ENCODE measurements at places on chromosomes 2 and 18.

DNA sequence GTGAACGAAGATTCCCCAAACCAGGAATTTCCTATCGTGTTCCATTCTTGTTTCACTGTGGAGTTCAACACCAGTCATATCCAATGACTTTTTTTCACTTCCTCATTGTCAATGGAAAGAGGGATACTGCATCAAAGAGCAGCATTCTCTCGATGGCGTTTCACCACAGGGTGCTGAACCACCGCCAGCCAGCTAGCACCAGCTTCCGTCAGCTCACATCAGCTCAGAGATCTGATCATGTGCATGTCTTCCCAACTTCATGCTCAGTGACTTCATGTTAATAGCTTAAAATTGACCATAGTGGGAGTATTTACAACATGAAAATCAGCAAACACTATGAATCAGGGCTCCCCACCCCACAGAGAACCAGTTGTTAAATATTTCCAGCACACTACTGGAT, 359.9 kb downstream of the TNS1 start:
- no peak for DNase-seq

DNA sequence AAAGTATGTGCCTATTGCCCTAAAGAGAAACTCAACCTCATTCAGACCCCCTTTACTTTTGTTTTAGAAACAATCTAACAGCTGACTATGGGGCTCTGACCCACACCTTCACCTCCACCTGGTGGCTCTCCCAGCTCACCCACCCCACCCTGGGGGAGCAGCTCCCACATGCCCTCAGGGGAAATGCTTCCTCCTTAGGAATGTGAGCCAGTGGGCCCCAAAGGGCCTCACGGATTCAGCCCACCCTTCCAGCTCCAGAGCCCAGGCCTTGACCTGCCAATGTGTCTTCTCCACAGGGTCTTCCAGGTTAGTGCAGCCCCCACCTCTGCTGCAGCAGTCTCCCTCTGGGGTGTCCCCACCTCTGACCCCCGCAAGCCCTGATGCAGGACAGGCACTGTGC, 680.1 kb upstream of the RAB6C start:
- DNase-seq, result no peak

DNA sequence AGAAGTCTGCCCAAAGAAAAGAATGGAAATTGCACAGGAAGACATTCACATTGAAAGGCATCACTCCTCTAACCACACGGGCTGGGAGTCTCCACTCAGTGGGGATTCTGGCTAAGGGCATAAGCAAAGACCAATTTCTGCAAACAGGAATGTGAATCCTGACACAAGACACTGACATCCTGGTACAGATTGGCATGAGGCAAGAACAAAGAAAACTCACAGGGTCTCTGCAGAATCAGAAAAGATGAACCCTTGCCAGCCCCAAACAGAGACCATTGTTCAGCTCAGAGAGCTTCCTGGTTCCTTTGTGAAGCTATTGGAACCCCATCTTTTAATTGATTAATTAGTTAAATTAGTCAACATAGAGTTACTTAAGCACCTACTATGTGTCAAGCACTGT, 82.3 kb downstream of the UPP2 start:
- DNase-seq, result no peak

DNA sequence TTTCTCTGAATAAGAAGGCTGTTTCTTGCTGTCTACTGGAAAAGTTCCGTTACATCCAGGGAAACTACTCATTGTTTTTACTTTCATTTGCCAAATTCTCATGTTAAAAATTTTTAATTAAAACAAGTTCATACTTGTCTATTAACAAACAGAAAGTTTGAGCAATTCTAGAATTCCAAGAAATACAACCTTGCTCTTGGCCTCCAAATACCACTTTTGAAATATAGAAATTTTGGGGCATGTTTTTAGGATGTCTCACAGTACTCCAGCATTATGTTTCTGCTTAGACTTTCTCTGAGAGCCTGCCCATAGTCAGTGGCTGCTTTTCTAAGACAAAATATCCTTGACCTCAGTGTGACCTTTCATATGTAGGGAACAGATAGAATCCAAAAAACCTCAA, 228.7 kb upstream of the RND3 start:
- DNase-seq, result no peak

- no peak for DNase-seq
These were observed 85.8 kb downstream of the UXS1 start for GRCh38 chr2:106108351-106108750.

- DNase-seq, result no peak
These were observed 36.6 kb downstream of the ODC1 start for GRCh38 chr2:10411557-10411956.

DNA sequence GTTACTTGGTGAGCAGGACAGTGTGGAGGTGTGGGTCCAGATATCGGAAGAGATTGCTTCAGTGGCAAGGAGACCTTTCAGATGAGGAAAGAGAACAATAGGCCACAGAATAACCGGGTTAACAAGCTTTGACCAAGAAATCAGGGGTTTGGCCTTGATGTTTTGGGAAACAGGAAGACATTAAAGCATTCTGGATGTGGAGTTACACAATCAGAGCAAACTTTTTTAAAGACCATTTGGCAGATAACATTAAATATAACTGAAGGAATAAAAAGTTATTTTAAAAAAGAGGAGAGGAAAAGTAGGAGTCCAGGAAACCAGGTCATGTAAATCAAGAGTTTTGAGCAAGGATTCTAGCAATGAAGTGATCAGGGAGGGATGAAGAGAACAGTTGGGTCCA, 35.7 kb downstream of the TNFRSF11A start:
- no peak for DNase-seq

Data from activated T-helper 1 cell treated with anti-CD3 and anti-CD28 coated beads, Interleukin-2, amount 50 U/mL, for 16 hours (primary cell).